ENCODE measurements at places on chromosomes 1 and 21.

- no peak for DNase-seq
These were observed 117.0 kb downstream of the NEK7 start for GRCh38 chr1:198273748-198274295.

- no peak for DNase-seq
These were observed 9.3 kb downstream of the CHD5 start for GRCh38 chr1:6170742-6171201.

- no peak for DNase-seq
These were observed 205.8 kb upstream of the LYPLAL1 start for GRCh38 chr1:218967836-218968235.

GRCh38 chr1:61174060-61174795, 91.9 kb downstream of the NFIA start:
- no peak for DNase-seq

DNA sequence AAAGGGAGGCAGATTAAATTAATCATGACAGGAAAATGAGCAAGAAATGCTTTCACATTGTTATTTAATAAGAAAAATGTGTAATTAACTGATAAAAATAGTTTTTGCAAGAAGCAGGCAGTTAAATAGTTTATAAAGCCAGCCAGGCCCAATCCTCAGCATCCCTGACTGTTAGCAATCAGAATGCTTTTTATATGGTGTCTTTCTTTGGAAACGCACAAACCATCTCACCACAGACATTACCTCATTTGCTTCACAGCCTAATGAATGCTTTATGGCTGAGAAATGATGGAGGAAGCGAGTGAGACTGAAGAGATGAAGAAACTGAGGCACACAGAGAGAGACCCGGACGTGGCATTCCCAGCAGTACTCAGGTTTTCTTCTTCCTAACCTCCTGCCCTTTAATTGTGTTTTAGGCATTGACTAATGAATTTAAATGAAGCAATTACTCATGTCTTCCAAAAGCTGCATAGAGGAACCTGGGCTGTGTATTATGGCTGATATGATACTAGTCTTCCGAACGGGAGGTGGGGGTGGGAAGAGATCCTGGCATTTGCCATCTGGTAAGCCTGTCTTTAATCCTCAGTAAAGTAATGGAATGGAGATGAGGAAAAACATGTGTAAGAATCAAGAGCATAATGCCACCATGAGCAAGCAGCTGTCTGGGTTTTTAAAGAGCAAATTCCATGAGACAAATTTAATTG, 116.1 kb upstream of the LMO4 start:
- DNase-seq = no peak

DNA sequence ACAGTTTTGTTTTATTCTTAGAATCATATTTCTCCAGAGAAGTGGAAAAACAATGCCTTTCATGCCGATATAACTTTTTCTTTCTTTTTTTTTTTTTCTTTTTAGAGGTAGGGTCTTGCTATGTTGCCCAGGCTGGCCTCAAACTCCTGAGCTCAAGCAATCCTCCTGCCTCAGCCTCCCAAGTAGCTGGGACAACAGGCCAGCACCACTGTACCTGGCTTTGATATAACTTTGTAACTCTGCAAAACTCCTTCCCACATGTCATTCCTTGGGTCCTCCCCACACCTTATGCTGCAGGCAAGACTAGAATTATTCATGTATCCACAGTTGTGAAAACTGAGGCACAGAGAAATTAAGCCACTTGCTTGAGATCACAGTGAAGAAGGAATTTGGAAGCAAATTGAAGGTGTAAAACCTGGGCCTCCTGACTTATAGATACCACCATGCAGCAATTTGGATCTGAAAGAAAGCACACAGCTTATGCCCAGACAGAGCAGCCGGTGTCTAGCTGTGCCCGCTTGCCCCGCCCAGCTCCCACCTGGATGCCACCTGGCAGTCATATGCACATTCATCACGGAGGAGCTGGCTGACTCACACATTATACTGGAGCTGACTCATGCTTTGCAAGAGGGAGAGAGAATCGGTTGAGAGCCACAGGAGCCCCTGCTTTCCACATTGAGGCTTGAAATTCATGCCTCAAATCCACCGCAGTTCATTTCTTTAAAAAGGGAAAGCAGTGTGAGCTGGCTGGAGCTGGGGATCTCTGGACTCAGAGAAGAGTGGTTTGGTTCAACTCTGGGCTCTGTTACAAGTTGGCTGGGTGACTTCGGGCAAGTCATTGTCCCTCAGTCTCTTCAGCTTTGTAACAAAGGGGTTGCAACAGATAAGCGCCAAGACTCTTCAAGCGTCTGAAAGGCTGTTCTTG, 8.3 kb upstream of the SLC2A1 start:
- DNase-seq = no peak

All from retina (tissue), 1 donor.